ENCODE measurements at places on chromosomes 7 and 10. TPM values are rescaled to one million over a fixed set of nuclear protein-coding genes. Genes with fewer than 3 reads are reported as not detected.
A peak's percentile ranks its signal among the peaks of the same experiment; 100 is the strongest.

Gene VSTM2A
- not detected for total RNA-seq

Gene CLRN3
- not detected for total RNA-seq

Gene ADARB2
- not detected for total RNA-seq

Gene DRGX
- total RNA-seq: under 0.01 TPM

Gene GRM3
- total RNA-seq: not detected

DNA sequence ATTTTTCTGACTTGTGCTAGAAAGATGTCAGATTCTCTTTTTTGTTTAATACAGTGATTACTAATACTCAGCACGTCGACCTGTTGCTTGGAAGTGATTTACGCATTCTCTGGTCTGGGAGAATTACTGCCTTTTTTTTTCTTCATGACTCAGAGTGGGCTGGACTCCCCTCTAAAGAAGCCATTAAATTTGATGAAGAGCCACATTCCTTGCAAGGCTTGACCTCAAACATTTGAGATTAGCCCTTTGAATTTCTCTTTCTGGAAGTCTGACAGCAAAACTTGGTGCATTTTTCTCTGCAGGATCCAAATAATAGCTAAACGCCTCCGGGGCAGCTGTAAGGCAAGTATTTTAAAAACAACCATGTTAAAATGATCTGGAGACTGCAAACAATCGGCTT is 171.6 kb downstream of the GALNT17 start:
- H3K36me3 ChIP-seq: no peaks in the 10 kb centered on the region
- H3K4me1 ChIP-seq: no peaks in the 10 kb centered on the region
- no peak overlapping the region for H3K4me3 ChIP-seq
- no peak for DNase-seq
- no peak overlapping the region for H3K27ac ChIP-seq

DNA sequence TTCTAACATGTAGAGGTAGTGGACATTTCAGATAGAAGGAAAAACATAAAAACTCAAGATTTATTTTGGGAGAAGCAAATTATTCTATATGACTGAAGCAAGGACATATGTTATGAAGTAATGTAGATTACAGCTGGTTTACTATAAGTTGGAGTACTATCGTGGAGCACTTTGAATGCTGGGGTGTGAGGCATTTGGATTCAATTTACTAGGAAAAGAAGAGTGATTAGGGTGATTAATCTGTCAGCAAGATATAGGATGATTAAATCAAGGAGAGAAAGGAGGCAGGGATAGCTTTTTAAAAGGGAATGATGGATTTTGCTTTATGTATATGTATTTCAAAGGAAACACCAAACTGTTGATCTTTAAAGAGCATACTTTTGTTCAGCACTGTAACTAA is 318.4 kb upstream of the KAT6B start:
- H3K36me3 ChIP-seq: no peaks in the 10 kb centered on the region
- peaks cover 11% of the 10 kb centered on the region for H3K4me1 ChIP-seq
- H3K27ac ChIP-seq: no peak overlapping the region

- peak; percentile 85 for DNase-seq
- H3K36me3 ChIP-seq: peaks cover 36% of the 10 kb centered on the region
- H3K4me1 ChIP-seq: peaks cover 3% of the 10 kb centered on the region
- H3K27me3 ChIP-seq: no peaks in the 10 kb centered on the region
- no peak overlapping the region for H3K4me3 ChIP-seq
Observed at GRCh38 chr7:151372612-151373265, 31.1 kb downstream of the NUB1 start.

GRCh38 chr10:125812128-125812750 is 10.8 kb downstream of the UROS start:
- DNase-seq: no peak
- H3K36me3 ChIP-seq: peaks cover 63% of the 10 kb centered on the region
- H3K4me3 ChIP-seq: no peak overlapping the region
- H3K27ac ChIP-seq: peak overlapping the region; percentile 18
- H3K4me1 ChIP-seq: no peaks in the 10 kb centered on the region
- no peaks in the 10 kb centered on the region for H3K27me3 ChIP-seq

GRCh38 chr7:44748045-44748947 is at the start of gene ZMIZ2:
TSS of gene ZMIZ2 (plus strand) at chr7:44748847. CDS start at chr7:44756250, 7,403 bp downstream.
- H3K36me3 ChIP-seq: no peaks in the 10 kb centered on the region
- H3K27ac ChIP-seq: peak within 1 kb of the TSS; percentile 80
- H3K27me3 ChIP-seq: no peaks in the 10 kb centered on the region
- DNase-seq: peak; percentile 100
- H3K4me1 ChIP-seq: peaks cover 10% of the 10 kb centered on the region

- no peaks in the 10 kb centered on the region for H3K36me3 ChIP-seq
- no peak overlapping the region for H3K27ac ChIP-seq
- no peak overlapping the region for H3K4me3 ChIP-seq
- DNase-seq: no peak
- peaks cover 46% of the 10 kb centered on the region for H3K27me3 ChIP-seq
Observed at GRCh38 chr7:29149036-29149435, 2.7 kb upstream of the CPVL start.
